ENCODE measurements at places on chromosomes 3 and 15.

DNA sequence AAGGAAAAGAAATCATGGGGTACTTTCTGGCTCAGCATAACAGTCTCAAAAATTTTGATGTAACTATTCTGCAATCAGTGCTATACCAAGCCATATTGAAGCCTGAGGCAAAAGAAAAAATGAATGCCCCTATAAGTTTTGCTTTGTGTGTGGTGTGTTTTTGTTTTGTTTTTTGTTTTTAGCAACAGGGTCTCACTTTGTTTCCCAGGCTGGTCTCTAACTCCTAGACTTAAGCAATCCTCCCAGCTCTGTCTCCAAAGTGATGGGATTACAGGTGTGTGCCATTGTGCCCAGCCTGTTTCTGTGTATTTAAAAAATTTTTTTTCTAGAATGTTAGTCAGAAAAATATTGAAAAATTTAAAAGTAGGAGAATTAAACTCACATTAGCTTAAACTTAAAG, 93.2 kb downstream of the ZNF280D start:
- no peak for DNase-seq

GRCh38 chr3:177124882-177125281, 72.4 kb downstream of the TBL1XR1 start:
- DNase-seq: no peak

GRCh38 chr3:41848753-41849574, 112.9 kb downstream of the ULK4 start:
- DNase-seq: no peak

GRCh38 chr3:139204728-139205127, 139.1 kb upstream of the MRPS22 start:
- no peak for DNase-seq

DNA sequence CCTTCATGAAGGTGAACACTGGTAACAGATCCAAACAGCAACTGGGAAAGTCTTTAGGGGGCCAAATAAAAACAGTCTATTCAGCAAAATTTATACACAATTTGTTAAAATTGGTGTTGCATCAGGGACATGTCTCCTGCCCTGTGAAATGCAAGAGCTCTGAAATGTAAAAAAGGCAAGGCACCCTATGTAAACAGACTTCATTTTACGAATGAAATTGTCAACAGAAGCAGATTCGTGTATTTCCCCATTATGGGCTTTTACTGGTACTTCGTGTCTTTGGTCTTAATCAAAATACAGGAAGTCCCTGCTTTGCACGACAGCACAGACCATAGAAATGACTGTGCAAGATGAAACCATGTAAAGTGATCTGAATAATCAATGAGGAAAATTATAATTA, 127.3 kb upstream of the THBS1 start:
- peak; percentile 0 for DNase-seq

- no peak for DNase-seq
Measured at GRCh38 chr3:37590328-37591079, 271.2 kb upstream of the CTDSPL start.

DNA sequence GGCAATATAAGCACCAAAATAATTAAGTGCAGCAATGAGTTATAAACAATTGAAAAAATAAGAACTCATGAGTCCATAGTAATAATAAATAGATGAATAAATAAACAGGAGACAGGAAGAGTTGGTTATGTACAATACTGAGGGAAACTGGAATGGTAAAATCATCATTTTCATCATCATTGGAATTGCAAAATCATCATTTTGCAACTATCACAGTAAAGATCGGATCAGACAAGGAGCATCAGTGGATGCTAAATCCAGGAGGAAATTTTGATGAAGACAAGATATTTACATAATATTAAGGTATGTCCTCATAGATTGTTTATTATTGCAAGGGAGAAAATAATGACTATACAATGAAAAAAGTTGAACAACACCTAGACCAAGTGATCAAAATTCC, 38.8 kb upstream of the ACAN start:
- DNase-seq: no peak

DNA sequence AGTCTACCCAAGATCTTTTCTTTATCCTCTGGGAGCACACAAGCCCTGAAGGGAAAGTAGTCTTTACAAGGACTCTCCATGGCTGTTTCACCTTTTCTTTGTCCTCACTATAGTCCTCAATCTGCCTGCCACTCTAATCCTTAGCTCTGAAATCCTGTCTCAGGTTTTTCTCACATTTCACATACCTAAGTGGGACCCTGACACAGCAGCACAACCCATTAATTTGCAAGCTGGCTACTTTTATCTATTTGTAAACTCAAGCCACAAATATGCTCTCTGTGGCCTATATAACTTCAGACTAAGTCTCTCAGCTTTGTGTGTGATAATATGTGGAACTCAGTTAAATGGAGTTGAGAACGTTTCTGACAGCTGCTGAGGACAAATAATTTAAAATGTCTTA, 19.8 kb downstream of the SIN3A start:
- DNase-seq: no peak

- no peak for DNase-seq
Measured at GRCh38 chr3:33749546-33750210, 31.6 kb upstream of the CLASP2 start.

- DNase-seq: no peak
Measured at GRCh38 chr3:52381623-52382022, 63.3 kb downstream of the SEMA3G start.

- no peak for DNase-seq
Measured at GRCh38 chr15:38554354-38554753, 10.3 kb downstream of the RASGRP1 start.

- DNase-seq: no peak
Measured at GRCh38 chr3:163058031-163058854, 1561.6 kb downstream of the OTOL1 start.

GRCh38 chr15:70308011-70308734, 210.5 kb upstream of the TLE3 start:
- DNase-seq: no peak

GRCh38 chr3:177281292-177282118, 84.2 kb upstream of the TBL1XR1 start:
- peak; percentile 85 for DNase-seq

GRCh38 chr15:79028411-79028964, 62.1 kb downstream of the RASGRF1 start:
- DNase-seq: peak; percentile 33

DNA sequence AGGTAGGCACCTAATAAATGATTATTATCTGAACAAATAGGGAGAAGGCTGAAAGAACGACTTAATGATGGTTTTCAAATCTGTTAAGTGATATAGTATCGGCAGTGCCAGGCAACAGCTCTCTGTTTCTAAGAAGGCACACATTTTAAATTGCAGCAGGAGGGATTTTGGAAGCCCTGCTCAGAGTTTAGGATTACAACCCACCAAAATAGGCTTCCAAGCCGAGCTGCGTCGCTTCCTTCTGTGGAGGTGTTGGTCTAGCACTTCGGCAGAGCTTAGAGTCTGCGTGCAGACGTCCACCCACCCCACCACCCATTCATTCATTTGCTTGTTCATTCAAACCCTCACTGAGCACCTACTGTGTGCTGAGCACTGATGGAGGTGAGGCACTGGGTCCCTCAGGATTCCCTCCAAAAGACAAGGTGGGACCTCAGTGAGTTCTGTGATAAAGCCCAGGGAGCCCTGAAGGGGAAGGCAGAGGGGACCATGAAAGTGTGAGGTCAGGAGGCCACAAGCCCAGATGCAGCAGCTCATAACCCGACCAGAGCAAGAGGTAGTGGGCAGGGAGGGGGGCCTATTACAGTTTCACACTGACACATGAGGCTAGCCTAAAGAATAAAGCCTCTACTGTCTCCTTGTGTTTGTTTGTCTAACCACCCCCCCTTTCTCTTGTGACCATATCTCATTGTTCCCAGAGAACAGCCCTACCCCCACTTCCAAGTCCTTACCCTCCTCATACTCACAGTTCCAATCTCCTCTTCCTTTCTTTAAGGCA, 8.9 kb downstream of the ADCY5 start:
- no peak for DNase-seq

- no peak for DNase-seq
Measured at GRCh38 chr3:186151077-186151971, 42.4 kb upstream of the ETV5 start.

DNA sequence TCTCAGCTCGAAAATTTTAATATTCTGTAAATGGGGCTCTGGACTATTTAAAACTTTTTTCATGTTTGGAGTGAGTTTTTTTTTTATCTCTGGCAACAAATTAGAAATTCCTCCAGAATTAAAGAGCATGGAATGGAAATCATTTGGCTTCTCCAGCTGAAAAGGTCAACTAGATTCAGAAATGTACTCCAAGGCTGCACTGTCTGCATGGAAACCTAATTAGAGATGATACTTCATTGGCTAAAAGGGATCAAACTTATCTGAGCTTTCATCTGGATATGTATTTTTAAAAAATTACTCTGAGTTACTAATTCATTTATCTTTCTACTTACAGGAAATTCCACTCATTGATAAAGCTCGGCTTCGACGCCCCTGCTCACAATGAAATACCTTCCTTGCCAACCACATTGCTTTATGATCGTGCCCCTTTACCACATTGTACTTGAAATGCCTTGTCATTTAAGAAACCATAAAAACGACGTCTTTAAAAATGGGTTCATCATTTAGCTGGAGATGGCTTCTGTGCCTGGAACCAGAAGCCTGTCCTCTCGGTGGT, 285.5 kb upstream of the ICE2 start:
- DNase-seq: no peak

DNA sequence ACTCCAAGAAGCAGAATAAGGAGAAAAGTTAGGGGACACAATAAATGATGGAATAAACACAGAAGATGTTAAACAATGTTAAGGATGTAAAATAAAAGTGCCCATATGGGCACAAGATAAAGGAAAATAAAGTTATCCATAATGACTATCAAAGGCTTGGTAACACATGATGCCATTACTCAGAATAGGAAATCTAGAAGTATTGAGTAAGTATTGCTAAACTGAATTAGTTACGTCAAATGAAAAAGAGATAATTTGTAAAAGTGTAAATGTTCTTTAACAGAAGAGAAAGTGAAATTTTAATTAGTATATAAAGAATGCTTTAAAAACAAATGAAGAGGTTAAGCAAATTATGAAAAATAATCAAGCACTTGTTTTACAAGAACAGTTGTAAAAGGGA, 6.7 kb downstream of the COPS2 start:
- no peak for DNase-seq

DNA sequence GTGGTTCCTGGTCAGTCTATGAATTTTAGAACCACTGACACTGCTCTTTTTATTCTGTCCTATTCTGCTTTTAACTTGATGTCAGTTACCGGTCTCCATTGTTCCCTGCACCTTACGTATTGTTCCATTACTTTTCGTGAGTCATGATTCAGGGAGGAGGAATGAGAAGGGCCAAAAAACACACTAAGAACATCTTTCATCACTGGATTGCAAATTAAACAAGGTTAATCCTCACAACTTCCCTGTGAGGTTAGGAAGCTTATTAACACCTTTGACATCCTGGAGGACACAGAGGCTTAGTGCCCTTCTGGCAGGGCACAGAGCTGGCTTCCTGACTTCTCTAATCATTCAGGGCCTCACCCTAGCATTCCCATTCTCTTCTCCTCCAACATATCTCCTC, 227.6 kb upstream of the SATB1 start:
- DNase-seq: no peak

- no peak for DNase-seq
Measured at GRCh38 chr3:133983576-133984560, 45.9 kb downstream of the SLCO2A1 start.

DNA sequence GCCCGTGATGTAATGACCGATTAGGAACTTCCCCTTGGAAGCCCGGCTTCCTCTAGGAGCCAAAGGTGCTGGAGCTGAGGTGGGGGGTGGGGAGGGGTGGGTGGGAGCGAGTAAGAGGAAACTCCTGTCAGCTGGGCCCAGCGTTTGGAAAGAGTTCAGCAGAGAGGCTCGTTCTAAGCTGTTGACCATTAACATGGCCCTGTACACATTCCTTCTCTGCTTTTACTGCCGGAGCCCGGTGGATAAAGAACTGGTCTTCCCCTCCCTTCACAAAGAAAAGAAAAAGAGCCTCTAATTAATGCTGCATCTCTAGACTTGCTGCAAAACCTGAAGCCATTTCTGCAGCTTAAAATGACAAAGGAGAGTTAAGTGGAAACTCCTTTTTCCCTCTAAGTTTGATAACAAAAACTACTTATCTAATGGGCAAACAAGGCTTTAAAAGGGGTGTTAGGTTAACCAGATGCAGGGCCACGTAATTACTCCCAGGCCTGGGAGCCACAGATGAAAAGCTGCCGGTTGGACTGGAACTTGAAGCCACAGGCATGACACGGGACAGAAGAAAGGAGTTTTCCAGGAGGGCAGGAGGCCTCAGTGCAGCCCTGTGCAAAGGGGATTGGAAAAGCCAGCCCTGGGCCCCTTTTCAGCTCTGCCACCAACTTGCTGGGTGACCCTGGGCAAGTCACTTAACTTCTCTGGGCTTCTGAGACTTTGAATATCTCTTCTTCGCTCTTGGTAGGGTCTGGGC, 71.3 kb downstream of the SMAD6 start:
- DNase-seq: no peak

- no peak for DNase-seq
Measured at GRCh38 chr15:48433226-48433886, 102.1 kb downstream of the DUT start.

DNA sequence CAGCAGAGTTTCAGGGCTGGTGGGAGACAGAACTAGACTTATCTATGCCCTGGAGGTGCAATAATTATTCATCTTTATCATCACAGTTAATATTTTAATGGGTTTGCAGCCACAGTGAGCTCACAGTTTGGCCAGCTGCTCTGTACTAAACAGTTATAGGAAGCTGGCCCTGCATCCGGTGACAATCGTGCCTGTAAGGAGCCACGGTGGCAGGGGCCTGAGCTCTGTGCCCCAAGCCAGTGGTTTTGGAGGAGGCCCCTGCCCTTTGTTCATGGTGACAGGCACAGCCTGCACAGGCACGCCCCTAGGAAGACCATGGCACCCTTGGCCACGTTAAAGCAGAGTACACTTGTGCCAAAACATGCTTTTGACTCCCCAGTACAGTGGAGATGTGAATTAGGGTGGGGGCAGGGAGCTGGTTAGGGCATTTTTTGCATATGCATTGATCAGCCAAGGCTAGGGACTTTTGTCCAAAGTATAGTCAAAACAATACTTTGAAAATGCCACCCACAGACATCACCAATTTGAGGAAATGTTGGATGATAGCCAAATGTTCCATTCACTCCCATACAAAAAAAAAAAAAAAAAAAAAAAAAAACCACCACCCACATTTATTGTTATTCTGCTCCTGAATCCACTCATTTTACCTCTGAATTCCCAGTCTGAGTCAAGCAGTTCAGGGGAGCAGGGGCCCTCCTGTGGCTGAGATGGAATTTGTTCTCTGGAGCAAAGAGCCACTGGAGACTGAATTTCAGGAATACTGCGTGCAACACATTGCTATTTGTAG, 3.4 kb upstream of the RFTN1 start:
- no peak for DNase-seq

GRCh38 chr15:29681946-29682345, 140.3 kb downstream of the TJP1 start:
- no peak for DNase-seq
